Immature natural killer cell (primary cell): ENCODE measurements at places on chromosomes 6 and 20. TPM values are rescaled to one million over a fixed set of nuclear protein-coding genes. Genes with fewer than 3 reads are reported as not detected.
A peak's percentile ranks its signal among the peaks of the same experiment; 100 is the strongest.

RPRD1B gene
- 2.1 TPM for polyA plus RNA-seq

GRCh38 chr6:99362678-99363268 lies 13.3 kb upstream of the FAXC start:
- no peak for DNase-seq
- no peak overlapping the region for H3K27ac ChIP-seq
- no peaks in the 10 kb centered on the region for H3K27me3 ChIP-seq
- H3K36me3 ChIP-seq: no peaks in the 10 kb centered on the region

GRCh38 chr6:136820561-136820960 lies 1.8 kb upstream of the PEX7 start:
- H3K36me3 ChIP-seq: no peaks in the 10 kb centered on the region
- H3K27me3 ChIP-seq: no peaks in the 10 kb centered on the region
- H3K4me3 ChIP-seq: peak overlapping the region; percentile 3
- peaks cover 22% of the 10 kb centered on the region for H3K4me1 ChIP-seq
- H3K27ac ChIP-seq: no peak overlapping the region

DNA sequence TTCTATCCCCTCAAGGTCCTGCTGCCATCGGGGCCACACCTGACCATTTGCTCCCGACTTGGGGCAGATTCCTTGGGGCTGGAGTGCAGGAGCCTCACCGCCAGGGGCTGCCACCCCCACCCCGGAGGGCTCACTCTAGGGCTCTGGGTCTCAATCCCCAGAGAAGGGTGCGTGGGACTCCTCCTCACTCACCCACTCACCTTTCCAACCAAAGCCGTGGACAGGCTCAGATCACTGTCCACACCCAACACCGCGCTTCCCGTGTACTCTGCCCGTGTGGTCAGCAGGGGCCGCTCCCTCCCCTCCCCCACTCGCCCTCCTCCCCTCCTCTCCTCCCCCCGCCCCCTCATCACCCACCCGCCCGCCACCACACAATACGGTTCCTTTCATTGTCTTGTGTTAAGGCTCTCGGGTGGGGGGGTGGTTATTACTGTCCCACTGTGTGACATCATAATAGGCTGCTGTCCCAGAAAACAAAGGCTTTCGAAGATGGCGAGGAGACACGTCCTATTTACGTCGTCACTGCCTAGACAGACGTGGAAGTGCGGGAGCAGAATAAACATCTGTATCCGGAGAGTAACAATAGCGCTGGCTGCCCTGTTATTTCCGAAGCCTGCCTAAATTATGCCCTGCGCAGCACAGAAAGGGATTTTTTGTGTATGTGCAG lies 85.8 kb downstream of the YTHDF1 start:
- H3K27me3 ChIP-seq: peaks cover 13% of the 10 kb centered on the region
- H3K4me3 ChIP-seq: no peak overlapping the region
- no peaks in the 10 kb centered on the region for H3K4me1 ChIP-seq

DNA sequence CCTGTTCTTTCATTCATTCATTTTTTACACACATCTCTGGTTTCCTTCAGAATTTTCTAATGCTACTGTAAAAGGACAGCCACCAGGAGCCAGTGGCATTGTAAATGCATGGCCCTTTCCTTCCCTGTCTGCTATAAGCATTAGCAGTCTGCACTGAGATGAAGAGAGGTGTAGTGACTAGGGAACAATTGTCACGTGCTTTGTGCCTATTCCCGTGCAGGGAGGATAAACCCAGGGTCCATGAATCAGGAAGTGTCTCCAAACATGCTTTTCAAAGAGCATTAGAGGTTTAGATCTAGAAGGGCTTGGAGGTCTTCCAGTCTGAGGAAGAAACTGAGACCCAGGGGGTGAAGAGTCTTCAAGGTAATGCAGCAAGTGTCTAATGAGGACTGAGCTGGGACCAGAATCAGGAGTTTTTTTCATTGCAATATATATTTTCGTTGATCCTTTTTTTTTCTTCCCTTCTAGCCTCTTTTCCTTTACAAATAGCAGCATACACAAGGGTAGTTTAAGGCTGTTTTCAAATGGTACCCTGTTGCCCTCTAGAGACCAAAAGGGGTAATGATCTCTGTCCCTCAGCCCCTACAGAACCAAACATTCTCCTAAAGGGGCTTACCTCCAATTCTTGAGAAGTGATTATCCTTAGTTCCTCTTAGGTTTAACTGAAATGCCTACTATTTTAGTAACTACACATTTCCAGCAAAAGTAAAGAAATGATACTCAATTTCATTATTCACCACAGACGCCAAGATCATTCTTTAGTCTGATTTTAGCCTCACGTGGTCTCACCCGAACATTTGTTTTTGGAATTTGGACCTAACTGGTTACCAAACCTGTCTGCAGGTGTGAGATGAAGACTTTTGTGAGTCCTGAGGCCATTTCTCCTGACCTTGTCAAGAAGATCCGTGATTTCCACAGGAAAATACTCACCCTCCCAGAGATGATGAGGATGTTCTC lies 6.6 kb downstream of the TRIM15 start:
- H3K27me3 ChIP-seq: peaks cover 36% of the 10 kb centered on the region
- peaks cover 6% of the 10 kb centered on the region for H3K4me1 ChIP-seq
- H3K27ac ChIP-seq: no peak overlapping the region
- no peak overlapping the region for H3K4me3 ChIP-seq

ETV7 gene
- not detected for polyA plus RNA-seq

GRCh38 chr20:53079828-53080686 lies 107.9 kb downstream of the TSHZ2 start:
- H3K4me1 ChIP-seq: no peaks in the 10 kb centered on the region
- no peak overlapping the region for H3K27ac ChIP-seq
- no peak overlapping the region for H3K4me3 ChIP-seq
- no peaks in the 10 kb centered on the region for H3K36me3 ChIP-seq
- no peaks in the 10 kb centered on the region for H3K27me3 ChIP-seq

GLO1 gene
- polyA plus RNA-seq: 186 TPM

CST11 gene
- polyA plus RNA-seq: not detected

- H3K36me3 ChIP-seq: peaks cover 39% of the 10 kb centered on the region
- peaks cover 8% of the 10 kb centered on the region for H3K4me1 ChIP-seq
- H3K4me3 ChIP-seq: no peak overlapping the region
Observed at GRCh38 chr20:1369970-1370369, 22.9 kb downstream of the FKBP1A start.

BMP2 gene
- polyA plus RNA-seq: 1.2 TPM

DNA sequence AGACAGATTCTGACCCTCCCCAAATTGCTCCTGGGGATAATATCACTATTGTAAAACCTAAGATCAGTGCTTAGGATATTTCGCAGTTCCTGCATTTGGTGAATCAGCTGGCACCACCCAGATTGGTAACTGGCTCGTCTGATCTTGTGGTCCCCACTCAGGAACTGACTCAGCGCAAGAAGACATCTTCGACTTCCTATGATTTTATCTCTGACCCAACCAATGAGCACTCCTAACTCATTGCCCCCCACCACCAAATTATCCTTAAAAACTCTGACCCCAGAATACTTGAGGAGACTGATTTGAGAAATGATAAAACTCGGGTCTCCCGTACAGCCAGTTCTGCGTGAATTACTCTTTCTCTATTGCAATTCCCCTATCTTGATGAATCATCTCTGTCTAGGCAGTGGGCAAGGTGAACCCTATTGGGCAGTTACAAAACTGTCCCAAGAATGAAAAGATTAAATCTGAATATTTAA lies 55.7 kb upstream of the PRND start:
- H3K27me3 ChIP-seq: no peaks in the 10 kb centered on the region
- H3K36me3 ChIP-seq: peaks cover 3% of the 10 kb centered on the region
- peak overlapping the region; percentile 96 for H3K27ac ChIP-seq
- DNase-seq: peak; percentile 63

RBL1 gene
- polyA plus RNA-seq: 2.9 TPM

DNA sequence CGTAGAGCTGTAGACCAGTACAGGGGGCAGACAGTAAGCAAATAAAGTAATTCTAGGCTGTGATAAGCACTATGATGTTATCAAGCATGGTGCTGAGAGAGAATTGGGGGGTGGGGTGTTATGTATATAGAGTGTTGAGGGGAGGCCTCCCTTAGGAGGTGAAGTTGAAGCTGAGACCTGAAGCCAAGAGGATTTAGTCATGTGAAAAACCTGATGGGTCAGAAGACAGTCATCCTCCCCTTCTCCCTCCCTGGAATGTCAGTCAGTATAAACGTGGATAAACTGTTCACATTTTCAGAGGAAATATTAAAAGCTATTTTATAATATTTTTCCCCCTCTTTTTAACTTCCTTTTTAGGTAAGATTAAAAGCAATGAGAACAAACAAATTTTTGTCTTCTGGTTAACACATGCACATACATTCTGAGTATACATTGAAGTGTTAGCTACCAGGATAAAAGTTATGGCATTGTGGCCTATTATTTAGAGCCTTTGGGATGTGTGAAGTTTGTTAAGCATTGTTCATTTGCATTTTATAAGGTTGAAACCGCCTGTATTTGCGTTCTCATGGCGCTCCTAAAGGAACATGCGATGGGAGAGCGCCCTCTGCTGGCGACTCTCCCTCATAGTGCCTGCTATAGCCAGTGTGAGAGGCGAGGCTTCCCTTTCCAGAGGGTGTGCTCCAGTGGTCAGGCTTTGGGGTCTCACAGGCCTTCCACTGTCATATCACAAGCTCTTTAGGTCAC lies 35.4 kb upstream of the MAPK13 start:
- H3K27ac ChIP-seq: peak overlapping the region; percentile 81
- H3K4me3 ChIP-seq: no peak overlapping the region
- peaks cover 7% of the 10 kb centered on the region for H3K36me3 ChIP-seq
- no peaks in the 10 kb centered on the region for H3K27me3 ChIP-seq

GTSF1L gene
- not detected for polyA plus RNA-seq

- H3K36me3 ChIP-seq: no peaks in the 10 kb centered on the region
- H3K27me3 ChIP-seq: no peaks in the 10 kb centered on the region
- no peaks in the 10 kb centered on the region for H3K4me1 ChIP-seq
Observed at GRCh38 chr6:148164645-148165044, 178.0 kb upstream of the SASH1 start.

DNA sequence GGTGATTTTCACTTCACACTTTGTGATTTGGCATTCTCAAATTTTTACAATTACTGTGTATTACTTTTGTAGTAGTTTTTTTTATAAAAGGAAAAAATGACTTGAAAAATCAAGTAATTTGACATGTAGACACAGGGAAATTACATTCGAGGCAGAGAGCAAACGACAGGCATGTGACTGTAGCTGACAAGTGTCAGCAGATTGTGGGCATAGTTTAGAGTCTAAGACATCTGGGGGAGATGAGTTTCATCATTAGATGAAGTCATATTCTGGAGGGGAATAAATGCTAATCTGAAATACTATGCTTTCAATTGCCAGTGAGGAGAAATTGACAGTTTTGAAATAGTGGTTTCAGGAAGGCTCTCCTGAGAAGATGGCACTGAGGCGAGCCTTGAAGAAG lies 126.0 kb downstream of the MTHFD1L start:
- no peak overlapping the region for H3K4me3 ChIP-seq
- H3K4me1 ChIP-seq: peaks cover 7% of the 10 kb centered on the region
- H3K36me3 ChIP-seq: no peaks in the 10 kb centered on the region
- H3K27ac ChIP-seq: no peak overlapping the region

LPIN3 gene
- polyA plus RNA-seq: 0.04 TPM

DNA sequence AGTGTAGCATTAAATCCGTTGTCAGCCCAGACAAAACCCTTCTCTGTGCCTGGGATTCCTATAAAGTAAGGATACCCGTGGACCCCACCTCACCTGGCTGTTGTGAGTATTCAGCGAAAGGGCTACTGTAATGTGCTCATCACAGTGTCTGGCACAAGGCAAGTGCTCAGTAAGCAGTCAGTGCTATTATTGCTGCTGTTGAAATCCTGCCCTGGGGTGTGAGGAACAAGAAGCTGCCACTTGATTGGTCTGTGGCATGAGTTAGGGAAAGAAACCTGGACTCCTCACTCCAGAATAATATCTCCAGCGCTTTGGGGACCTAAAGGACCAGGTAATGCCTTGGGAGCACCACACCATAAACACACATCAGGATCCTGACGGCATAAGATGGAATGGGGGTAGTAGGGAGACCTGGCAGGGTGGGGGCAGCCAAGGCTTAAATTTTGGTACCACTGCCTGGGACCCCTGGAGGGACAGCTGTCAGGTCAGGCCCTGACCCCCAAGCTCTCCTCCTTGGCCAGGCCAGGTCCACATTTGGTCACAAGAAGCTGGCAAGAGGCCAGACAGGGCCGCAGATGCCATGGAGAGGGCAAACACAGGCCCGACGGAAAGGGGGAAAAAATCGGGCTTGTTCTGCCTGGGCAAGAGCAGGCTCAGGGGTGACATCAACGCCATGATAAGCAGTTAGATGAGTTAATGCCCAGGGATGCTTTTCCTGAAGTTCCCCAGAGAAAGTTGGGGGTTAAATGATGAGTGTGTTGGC lies 66.5 kb downstream of the MRPL14 start:
- peaks cover 6% of the 10 kb centered on the region for H3K27me3 ChIP-seq
- no peak overlapping the region for H3K4me3 ChIP-seq
- no peaks in the 10 kb centered on the region for H3K36me3 ChIP-seq
- no peak for DNase-seq
- no peak overlapping the region for H3K27ac ChIP-seq

DNA sequence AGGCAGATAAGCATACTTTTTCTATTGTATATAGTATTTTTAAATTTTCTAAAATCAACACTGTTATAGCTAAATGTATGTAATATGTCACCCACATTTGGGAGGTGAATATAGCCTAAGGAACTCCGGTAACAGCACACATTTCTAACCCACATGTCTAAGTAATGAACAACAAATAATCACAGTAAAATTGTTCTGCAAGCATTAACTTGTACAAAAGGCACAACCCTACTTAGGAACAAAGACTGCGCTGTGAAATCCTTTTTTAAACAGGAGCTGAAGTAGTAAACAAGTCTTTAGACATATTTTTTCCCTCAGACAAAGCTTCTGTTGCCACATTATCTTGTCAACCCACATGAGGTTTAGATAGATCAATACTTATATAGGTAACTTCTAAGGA lies 872.4 kb upstream of the SLC35B3 start:
- DNase-seq: no peak
- H3K27me3 ChIP-seq: no peaks in the 10 kb centered on the region
- H3K4me1 ChIP-seq: no peaks in the 10 kb centered on the region
- no peak overlapping the region for H3K27ac ChIP-seq
- no peak overlapping the region for H3K4me3 ChIP-seq
- peaks cover 4% of the 10 kb centered on the region for H3K36me3 ChIP-seq

DNA sequence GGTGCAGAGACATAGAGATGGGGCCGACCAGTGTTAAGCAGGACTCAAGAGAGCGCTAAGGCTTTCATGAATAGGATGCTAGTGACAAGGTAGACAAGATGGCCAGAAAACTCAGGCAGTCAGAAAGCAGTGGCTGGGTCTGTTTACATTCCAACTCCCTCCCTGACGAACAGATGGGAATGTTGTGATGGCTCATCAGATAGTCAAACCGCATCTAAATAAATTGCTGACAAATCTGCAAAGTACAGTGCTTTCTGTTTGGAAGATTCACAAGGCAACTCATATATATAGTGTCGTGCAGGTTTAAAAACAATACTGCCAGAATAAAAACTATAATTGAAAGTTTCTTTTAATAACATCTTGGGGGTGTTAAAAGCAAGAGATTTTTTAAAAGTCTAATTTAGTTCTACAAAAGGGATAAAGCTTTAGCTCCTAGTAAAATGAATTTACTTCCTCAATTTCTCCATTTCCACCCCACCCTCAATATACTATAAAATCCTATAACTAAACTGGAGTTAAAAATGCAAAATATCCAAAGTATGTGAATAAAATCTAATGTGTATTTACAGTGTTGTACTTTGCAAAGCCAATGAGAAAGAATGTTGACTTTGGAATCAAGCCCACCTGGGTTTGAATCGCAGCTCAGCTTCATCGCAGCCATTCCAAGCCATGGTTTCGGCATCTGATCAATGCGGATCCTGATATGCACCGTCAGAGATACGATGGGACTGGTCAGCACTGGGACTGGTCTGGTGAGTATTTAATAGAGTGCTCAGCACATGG lies 247.3 kb upstream of the PDE10A start:
- H3K27me3 ChIP-seq: peaks cover 2% of the 10 kb centered on the region
- no peak for DNase-seq
- H3K4me3 ChIP-seq: no peak overlapping the region
- H3K4me1 ChIP-seq: no peaks in the 10 kb centered on the region
